ENCODE measurements at places on chromosomes 1 and 21. TPM values are rescaled to one million over a fixed set of nuclear protein-coding genes. Genes with fewer than 3 reads are reported as not detected.
A peak's percentile ranks its signal among the peaks of the same experiment; 100 is the strongest.

HHAT gene
- 8.5 TPM for total RNA-seq

DNA sequence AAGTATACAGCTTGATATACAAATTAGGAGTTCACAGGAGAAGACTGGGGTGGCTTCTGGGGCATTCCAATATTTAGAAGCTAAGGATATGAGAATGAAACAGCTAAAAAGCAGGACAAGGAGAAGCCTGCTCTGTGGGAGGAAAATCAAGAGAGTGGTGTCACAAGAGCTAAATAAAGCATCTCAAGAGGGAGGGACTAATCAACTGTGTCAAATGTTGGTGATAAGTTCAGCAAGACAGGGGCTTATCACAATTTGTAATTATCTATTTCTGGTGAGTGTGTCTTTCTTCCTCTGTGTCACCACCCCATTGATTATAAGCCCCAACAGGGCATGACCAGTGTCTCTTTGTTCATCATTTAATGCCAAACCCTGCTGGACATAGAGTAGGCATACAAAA lies 295.8 kb upstream of the DUSP10 start:
- DNase-seq: no peak

GRCh38 chr1:33435096-33435820 lies 4.4 kb upstream of the PHC2 start:
- peak; percentile 58 for DNase-seq

- no peak for DNase-seq
These were observed 104.6 kb upstream of the SPATA6 start for GRCh38 chr1:48576565-48576964.

Data from fibroblast of the aortic adventitia (primary cell).